ENCODE measurements at places on chromosomes 7 and 10.

DNA sequence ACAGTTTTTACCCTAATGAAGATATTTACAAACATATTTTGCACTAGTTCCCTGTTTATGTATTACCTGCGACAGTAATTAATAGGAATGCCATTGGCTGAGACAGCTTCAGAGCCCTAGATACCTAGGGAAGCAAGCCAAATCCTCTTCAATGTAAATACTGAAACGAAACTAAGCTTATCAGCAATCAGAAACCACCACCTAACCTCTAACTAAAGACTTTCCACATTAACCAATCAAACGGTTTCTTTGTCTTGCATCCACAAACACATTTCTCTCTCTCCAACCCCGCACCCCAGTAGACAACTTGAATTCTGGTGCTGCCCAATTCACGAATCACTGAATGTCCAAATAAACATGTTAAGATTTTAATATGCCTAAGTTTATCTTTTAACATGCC is 474.4 kb upstream of the C7orf33 start:
- DNase-seq: no peak

DNA sequence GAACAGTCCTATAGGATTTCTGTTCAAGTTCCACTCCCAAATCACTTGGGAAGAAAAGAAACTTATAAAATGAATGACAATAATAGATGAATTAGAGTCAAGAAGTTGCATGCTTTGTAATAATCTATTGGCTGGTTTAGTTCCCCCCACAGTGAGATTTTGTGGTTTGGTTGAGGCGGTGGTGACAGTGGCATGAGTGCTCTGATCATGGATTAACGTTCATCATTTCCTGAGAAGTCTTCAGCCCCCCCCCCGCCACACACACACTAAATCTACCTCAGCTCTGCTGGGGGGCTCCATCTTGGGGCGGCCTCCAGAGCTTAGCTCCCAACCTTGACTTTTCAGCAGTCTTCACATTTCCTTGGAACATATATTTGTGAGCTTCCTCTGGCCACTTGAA is 121.7 kb downstream of the ABCA13 start:
- DNase-seq: no peak

GRCh38 chr7:100111156-100111555 is 8.0 kb downstream of the TAF6 start:
- DNase-seq: no peak

- DNase-seq: no peak
Measured at GRCh38 chr7:130492523-130493274, 814 bp downstream of the MEST start.

- no peak for DNase-seq
Measured at GRCh38 chr7:83908526-83908925, 259.6 kb upstream of the SEMA3E start.

- DNase-seq: no peak
Measured at GRCh38 chr10:91711885-91712680, 79.2 kb upstream of the PPP1R3C start.

GRCh38 chr10:86526606-86527005 is 5.0 kb upstream of the WAPL start:
- DNase-seq: no peak

DNA sequence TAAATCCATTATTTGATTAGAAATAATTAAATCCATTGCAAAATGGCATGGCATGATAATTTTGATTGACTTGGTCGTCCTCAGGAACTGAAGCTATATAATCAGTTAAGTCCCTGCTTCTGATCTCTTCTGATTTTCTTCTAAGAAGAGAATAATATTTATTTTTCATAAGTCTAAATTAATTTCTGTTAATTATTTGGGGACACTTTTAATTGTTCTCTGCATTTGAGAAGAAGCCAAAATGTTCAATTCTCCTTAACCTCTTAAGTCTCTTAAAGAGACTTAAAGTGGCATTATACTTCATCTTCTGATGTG is 67.2 kb downstream of the CAV1 start:
- no peak for DNase-seq

GRCh38 chr10:33157103-33157502 is 177.4 kb downstream of the NRP1 start:
- no peak for DNase-seq

- DNase-seq: no peak
Measured at GRCh38 chr7:39588416-39588815, 22.2 kb downstream of the YAE1 start.

- no peak for DNase-seq
Measured at GRCh38 chr7:55730197-55730596, 132.4 kb downstream of the SEPTIN14 start.

GRCh38 chr7:46072722-46073121 is 151.7 kb upstream of the IGFBP3 start:
- DNase-seq: no peak

GRCh38 chr10:48758411-48758810 is 73.7 kb downstream of the WDFY4 start:
- no peak for DNase-seq

DNA sequence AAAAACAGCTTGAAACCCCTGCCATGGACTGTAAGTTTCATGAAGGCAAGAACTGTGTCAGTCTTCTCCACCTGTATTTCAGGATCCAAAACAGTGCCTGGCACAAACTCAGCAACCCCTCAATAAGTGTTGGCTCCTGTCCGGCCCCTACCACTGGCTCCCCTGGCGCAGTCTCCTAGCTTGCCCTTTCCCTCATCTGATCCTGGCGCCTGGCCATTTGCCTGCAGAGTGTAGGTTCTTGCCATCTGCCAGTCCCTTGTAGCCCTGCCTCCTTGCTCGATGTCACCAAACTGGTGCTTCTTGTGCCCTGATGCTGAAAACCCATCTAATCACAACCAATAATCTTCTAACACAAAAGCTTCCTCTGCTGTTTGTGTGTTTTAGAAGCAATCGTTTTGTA is 60.4 kb downstream of the LGI1 start:
- DNase-seq: no peak

DNA sequence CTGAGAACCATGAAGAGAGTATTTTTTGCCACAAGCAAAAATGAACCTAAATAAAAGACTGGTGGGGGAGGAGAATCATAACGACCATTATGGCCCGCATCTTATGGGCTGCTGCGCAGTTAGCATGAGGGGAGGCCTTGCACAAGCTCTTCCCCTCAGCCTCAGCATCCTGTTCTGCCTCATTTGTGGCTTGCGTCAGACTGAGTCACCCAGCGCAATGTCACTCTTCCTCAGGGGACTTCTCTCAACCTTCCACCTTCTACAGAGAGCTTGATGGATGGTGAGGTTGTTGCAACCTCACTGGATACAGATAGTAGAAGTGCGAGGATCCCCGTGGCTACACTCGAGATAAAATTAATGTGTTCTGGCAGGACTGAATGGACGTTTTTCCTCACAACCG is 16.8 kb upstream of the GPR15LG start:
- DNase-seq: peak; percentile 60

GRCh38 chr7:50306494-50307367 is 2.2 kb downstream of the IKZF1 start:
- DNase-seq: no peak

- DNase-seq: no peak
Measured at GRCh38 chr7:100933734-100934133, 15.6 kb upstream of the MUC3A start.

DNA sequence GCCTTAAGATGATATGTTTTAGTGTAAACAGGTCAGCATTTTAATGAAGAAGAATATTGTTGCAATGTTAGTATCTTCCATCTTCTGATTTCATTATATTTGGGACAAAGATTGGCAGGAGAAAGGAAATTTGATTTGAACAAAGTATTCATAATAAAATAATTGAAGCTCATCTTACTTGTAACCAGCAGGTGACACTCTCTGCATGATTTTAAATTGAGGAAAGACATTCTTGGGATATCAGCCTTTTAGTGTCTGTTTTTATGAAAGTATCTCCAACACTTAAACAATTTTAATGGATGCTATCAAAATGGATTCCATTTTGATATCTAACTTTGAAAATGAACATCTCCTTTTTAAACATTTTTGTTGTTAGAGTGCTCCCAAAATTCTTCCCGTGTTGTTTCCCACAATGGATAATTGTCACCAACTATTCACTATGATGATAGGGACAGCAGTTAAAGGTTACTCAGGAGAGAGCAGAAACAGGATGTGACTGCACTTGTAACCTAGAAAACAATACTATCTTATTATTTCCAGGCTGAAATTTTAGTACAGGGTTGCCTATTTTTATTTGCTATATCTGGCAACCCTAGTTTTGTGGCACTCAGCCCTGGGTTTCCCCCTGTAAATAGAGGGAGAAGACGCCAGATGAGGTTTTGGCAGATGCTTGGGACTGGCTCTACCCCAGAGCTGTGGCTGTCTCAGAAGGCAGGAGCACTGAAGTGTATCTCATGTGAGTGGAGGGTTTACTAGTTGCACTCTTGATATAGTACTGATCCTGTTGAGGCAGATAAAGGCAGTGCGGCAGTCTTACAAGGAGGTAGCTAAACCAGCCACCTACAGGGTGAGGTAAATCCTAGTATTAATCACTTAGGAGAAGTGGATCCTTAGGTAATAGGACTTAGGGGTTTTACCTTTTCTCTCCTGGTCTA is 31.0 kb upstream of the ABCB4 start:
- DNase-seq: no peak

GRCh38 chr7:17130281-17131059 is 168.0 kb upstream of the AHR start:
- DNase-seq: no peak

DNA sequence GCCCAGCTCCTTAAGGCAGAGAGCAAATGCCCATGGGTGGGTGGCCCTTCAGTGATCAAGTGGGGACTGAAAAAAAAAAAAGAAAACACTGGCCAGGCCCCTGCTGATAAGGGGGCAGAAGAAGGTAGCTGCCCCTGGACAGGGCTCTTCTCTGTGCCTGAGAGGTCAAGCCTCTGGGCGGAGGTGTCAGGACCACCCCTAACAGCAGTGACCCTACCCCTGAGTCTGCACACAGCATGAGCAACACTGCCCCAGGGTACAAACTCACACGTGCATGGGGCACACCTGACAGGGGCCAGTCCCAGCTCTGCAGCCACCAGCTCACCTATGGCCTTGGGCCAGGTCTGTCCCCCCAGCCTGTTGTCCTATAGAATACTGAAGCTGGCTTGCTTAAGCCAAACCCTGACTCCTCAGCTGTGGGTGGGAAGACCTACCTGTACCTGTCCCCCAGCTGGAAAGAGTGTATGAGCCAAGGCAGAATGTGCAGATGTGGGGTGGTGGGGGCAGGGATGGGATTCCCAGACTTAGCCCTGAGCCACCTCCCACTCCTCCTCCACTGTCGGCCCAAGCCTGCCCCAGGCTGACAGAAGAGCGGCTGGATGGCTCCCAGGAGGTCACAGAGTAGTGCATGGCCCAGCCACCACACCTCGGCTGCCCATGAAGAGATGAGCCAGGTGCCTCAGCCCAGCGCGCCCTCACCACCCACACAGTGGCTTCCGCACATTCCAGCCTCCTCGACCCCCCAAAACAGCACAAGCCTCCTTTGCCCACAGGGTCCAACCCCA is 23.7 kb downstream of the KCNH2 start:
- no peak for DNase-seq

GRCh38 chr7:17996442-17997223 is 31.0 kb downstream of the PRPS1L1 start:
- no peak for DNase-seq

- no peak for DNase-seq
Measured at GRCh38 chr10:74111799-74112198, 38.8 kb downstream of the AP3M1 start.

- no peak for DNase-seq
Measured at GRCh38 chr10:1507436-1507835, 229.9 kb downstream of the ADARB2 start.

GRCh38 chr10:113454341-113455061 is 98.4 kb upstream of the HABP2 start:
- peak; percentile 25 for DNase-seq

DNA sequence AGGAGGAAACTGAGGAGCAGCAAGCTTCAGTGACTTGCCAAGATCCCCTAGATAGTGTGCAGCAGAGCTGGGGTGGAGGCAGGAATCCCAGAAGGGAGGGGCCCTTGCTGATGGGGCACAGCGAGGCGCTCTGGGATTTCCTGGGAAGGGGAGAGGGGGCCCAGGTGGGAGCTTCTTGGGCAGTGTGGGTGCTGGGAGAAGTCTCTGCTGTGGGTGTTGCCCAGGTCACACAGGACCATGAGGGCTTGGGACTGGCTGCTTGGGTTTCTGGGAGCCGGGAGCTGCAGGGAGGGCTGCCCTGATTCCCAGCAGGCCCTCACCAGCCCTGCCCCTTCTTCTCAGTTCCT is 55.2 kb downstream of the TSPAN15 start:
- DNase-seq: no peak

DNA sequence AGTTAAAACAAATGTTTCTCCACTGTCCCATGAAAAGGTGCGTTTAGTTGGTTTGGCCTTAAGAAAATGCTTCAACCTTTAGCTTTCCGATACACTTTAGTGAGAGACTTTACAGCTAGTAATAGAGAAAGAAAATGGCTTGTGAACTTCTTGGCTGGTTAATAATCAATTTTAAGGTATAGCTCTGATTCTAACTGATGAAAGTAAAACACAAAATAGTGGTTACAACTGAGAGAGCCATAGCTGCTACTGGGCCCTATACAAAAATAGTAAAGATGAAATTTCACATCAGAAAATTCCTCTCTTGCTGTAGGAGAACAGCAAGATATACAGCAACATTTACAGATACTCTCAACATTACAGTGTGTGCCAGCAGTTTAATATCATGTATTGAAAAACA is 371.4 kb downstream of the PHTF2 start:
- DNase-seq: no peak

- peak; percentile 3 for DNase-seq
Measured at GRCh38 chr10:131127610-131128009, 183.9 kb downstream of the TCERG1L start.

Data from stimulated activated naive CD8-positive, alpha-beta T cell treated with anti-CD3 and anti-CD28 coated beads, Interleukin-15, Interleukin-2, amounts not matched to agents 100 U/mL and 50 U/mL, for 24 hours (primary cell).